Stimulated activated CD4-positive, alpha-beta T cell treated with anti-CD3 and anti-CD28 coated beads, Interleukin-1b, Interleukin-23, amount 100 ng/mL, for 24 hours (primary cell): ENCODE measurements at places on chromosomes 11 and 22.

- no peak for DNase-seq
Observed at GRCh38 chr11:73431396-73431795, 55.2 kb downstream of the RELT start.

- DNase-seq, result no peak
Observed at GRCh38 chr11:2392241-2392959, 8.2 kb upstream of the TSSC4 start.

DNA sequence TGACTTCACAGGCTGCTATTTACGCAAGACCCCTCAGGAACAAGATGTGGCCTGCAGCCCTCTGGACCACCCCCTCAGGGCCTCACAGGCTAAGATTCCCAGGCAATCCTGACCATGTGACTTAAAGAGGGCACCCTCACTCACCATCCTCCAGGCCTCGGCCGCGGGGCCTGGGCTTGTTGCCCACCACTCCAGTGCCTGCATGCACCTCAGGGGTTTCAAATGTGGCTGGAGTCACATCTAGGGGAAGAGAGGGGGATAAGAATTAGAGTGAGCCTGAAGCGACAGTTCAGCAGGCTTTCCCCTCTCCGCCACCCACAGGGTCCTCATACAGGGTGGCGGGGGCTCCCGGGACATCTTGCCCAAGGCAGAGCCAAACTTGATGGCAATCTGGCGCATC is 2.1 kb downstream of the ESS2 start:
- no peak for DNase-seq

DNA sequence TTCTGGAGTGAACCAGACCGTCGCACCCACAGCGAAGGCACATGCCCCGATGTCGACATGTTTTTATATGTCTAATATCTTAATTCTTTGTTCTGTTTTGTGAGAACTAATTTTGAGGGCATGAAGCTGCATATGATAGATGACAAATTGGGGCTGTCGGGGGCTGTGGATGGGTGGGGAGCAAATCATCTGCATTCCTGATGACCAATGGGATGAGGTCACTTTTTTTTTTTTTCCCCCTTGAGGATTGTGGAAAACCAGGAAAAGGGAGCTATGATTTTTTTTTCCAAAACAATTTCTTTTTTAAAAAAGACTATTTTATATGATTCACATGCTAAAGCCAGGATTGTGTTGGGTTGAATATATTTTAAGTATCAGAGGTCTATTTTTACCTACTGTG is 49.2 kb upstream of the OR4B1 start:
- no peak for DNase-seq

DNA sequence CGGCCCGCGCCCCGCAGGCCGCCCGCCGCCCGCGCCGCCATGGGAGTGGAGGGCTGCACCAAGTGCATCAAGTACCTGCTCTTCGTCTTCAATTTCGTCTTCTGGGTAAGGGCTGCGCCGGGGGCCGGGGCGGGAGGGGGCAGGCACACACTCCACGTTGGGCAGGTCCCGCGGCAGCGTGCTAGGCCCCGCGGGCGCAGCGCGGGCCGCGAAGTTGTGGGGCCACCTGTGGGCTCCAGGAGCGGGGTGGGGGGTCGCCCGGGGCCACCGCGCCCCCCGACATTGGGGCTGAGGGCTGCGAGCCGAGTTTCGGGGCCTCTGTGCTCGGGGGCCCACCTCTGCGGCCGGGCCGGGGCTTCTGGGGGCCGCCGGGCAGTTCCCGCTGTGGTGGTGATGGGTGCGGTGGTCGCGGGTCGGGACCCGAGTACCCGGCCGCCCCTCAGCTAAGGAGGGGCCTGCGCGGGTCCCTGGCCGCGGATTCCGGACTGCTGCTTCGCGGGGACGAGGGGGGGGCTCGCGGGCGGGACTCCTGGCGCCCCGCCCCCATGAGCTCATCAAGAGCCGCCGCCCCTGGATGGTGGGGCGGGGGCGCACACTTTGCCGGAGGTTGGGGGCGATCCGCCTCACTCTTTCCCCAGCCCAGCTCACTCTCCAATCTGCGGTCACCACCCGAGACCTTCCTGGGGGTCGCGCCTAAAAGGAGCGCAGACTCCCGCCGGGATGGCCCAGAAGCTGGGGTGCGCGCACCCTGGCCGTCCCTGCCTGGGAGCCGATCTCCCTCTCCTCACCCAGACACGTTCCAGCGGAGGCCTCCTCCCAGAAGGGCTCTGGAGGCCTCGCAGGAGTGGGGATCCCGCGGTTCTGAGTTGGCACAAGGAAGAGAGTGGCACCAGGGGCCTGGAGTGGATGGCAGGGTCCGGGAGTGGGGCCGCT is 667 bp downstream of the CD81 start:
- DNase-seq, result peak; percentile 55

- no peak for DNase-seq
Observed at GRCh38 chr11:128399251-128400121, 187.9 kb downstream of the ETS1 start.

DNA sequence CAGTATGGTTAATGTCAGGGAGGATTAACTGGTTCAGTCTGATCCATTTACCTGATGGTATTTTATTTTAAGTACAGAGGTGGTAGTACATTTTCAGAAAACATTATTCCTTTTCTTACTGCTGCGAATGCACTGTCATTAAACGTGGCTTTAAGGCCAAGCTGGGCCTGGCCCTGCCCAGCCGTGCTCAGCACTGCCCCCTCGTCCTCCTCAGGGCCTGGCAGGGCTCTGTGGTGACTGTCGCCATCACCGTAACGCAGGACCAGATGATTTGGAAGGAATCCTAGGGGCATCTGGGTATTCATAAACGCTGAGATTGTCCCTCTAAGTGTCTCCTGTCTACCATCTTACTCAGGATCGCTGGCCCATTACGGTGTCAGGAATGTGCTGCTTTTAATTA is 302.0 kb downstream of the TBC1D22A start:
- DNase-seq, result no peak

GRCh38 chr11:26905368-26905767 is 88.5 kb upstream of the FIBIN start:
- no peak for DNase-seq

DNA sequence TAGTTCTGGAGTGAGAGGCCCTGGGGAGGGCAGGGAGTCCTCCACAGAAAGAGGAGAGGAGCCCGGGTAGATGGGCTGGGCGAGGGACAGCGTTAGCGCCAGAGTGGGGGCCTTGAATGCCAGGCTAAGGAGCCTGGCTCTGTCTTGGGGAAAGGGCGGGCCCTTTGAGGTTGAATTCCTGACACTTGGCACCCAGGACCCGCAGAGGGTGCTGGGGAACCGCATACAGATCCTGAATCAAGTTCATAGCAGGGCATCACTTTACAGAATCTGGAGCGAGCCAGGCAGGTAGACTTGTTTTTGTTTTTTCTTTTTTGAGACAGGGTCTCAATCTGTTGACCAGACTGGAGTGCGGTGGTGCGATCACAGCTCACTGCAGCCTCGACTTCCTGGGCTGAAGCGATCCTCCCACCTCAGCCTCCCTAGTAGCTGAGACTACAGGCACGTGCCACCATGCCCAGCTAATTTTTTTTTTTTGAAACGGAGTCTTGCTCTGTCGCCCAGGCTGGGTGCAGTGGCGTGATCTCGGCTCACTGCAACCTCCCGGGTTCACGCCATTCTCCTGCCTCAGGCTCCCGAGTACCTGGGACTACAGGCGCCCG is 6.1 kb downstream of the CARNS1 start:
- no peak for DNase-seq
